ENCODE measurements at places on chromosomes 2 and 18. TPM values are rescaled to one million over a fixed set of nuclear protein-coding genes. Genes with fewer than 3 reads are reported as not detected.

The ABCG8 gene
- not detected for total RNA-seq

The TCF23 gene
- total RNA-seq = 0.82 TPM

The PMS1 gene
- total RNA-seq = 13.0 TPM

The KCNG2 gene
- total RNA-seq = 0.12 TPM

The SRD5A2 gene
- not detected for total RNA-seq

The PSMA8 gene
- total RNA-seq = not detected

The CCDC178 gene
- total RNA-seq = not detected

The GKN2 gene
- total RNA-seq = not detected

The C1QL2 gene
- not detected for total RNA-seq

The CHN1 gene
- 1.7 TPM for total RNA-seq

The NT5DC4 gene
- not detected for total RNA-seq

The ESPNL gene
- total RNA-seq = 0.35 TPM

The RBM43 gene
- total RNA-seq = 3.9 TPM

The REG1B gene
- not detected for total RNA-seq

The C1GALT1C1L gene
- 0.30 TPM for total RNA-seq

The FSHR gene
- total RNA-seq = not detected

The CRACDL gene
- total RNA-seq = not detected

The ATP6V1C2 gene
- not detected for total RNA-seq

The RAD51AP2 gene
- total RNA-seq = under 0.01 TPM

The CYTIP gene
- 0.23 TPM for total RNA-seq

The DUSP2 gene
- 0.12 TPM for total RNA-seq

The MAP3K20 gene
- 68.8 TPM for total RNA-seq

The TNFRSF11A gene
- 0.68 TPM for total RNA-seq

The LRRFIP1 gene
- total RNA-seq = 68.3 TPM

The TLX2 gene
- not detected for total RNA-seq

The DTNA gene
- total RNA-seq = 39.8 TPM

Data from smooth muscle cell of the coronary artery (primary cell).